Left cardiac atrium (tissue), 4 donors: ENCODE measurements at places on chromosomes 16 and 17. TPM values are rescaled to one million over a fixed set of nuclear protein-coding genes. Genes with fewer than 3 reads are reported as not detected.

SGCA gene
- total RNA-seq = 96.3 TPM

PPY gene
- total RNA-seq = not detected

NPIPA2 gene
- total RNA-seq = 4.2 TPM

OR3A3 gene
- not detected for total RNA-seq

COTL1 gene
- total RNA-seq = 37.3 TPM

NPIPA8 gene
- total RNA-seq = 0.68 TPM
